ENCODE measurements at places on chromosomes 4 and X.
A peak's percentile ranks its signal among the peaks of the same experiment; 100 is the strongest.

- peak; percentile 22 for DNase-seq
These were observed 1.8 kb downstream of the CPZ start for GRCh38 chr4:8594097-8595038.

GRCh38 chr4:54428940-54429339 lies 199.8 kb downstream of the PDGFRA start:
- DNase-seq: no peak

- DNase-seq: no peak
These were observed 51.1 kb upstream of the UNC5C start for GRCh38 chr4:95599777-95600400.

- DNase-seq: no peak
These were observed 72.8 kb downstream of the MANBA start for GRCh38 chr4:102687982-102688433.

DNA sequence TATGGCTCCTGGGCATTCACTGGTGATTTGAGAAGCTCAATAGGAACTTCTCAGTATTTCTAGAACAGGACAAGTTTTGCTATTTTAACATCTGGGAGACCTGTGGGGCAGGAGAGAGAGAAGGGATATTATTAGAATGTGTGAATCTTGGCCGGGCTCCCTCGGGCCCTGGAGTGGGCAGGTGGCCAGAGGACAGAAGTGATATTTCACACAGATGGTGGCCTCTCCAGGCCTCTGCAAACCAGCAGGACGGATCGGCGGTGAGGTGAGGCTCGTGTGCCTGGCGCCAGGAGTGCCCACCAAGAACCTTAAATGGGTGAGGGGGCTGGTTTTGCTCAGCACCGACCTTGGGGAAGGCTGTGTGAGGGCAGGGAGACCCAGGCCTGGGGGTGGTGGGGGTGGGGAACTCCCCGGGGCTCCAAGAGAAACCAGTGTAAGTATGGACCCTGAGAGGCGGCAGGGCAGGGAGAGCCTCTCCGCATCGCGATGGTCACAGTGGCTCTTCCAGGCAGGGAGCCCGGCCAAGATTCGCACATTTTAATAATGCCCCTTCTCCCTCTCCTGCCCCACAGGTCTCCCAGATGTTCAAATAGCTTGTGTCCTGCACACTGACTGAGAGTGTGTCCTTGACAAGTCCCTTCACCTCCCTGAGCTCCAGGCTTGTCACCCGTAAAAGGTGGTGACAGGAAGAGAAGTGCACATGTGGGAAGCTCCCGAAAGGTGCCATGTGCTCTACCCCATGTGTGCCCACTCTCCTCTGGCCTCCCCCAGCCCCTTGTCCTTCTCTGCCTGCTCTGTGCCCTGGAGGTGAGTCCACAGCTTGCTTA lies 64.9 kb downstream of the SORCS2 start:
- no peak for DNase-seq

DNA sequence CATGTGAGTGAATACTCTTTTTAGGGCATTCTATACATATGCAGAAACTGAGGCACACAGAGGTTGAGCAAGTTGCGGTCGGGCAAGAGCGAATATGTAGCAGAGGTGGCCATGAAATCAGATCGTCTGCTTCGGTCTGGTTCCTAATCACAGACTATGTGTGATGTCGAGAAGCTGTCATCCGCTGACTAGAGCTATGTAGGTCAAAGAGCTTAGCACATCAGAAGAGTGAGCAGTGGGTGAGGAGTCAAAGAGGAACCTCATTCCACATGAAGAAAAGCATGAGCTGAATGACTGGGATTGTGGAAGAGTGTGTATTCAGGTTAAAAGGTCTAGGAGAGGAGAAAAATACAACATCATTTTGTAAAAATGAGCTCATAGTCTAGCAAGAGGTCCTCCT lies 19.0 kb downstream of the GAB3 start:
- DNase-seq: no peak

GRCh38 chrX:153906126-153906917 lies 1.8 kb downstream of the AVPR2 start:
- DNase-seq: no peak

GRCh38 chrX:129997086-129997485 lies 14.7 kb downstream of the BCORL1 start:
- no peak for DNase-seq

Data from skin of body (tissue), 3 donors.